ENCODE measurements at places on chromosomes 7 and 10.
A peak's percentile ranks its signal among the peaks of the same experiment; 100 is the strongest.

- DNase-seq = peak; percentile 86
Observed at GRCh38 chr7:139915268-139915863, 86.3 kb downstream of the TBXAS1 start.

DNA sequence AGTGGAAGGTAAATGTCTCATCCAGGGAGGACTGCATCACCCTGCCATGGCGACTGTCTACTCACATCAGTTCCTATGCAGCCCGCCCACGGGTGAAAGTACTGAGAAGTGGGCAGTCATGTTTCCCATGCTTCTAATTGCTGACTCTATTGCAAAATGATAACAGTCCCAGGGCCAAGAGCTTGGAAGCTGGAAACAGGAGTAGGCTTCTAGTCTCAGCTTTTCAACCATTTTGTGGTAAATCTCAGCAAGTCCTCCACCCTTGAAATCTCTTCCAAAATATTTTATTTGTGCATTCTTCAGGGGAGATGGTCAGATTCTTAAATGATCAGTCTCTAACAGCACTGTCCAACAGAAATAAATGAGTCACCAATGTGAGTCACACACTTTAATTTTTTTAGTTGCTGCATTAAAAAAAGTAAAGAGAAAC lies 48.1 kb upstream of the TARP start:
- DNase-seq = peak; percentile 77

DNA sequence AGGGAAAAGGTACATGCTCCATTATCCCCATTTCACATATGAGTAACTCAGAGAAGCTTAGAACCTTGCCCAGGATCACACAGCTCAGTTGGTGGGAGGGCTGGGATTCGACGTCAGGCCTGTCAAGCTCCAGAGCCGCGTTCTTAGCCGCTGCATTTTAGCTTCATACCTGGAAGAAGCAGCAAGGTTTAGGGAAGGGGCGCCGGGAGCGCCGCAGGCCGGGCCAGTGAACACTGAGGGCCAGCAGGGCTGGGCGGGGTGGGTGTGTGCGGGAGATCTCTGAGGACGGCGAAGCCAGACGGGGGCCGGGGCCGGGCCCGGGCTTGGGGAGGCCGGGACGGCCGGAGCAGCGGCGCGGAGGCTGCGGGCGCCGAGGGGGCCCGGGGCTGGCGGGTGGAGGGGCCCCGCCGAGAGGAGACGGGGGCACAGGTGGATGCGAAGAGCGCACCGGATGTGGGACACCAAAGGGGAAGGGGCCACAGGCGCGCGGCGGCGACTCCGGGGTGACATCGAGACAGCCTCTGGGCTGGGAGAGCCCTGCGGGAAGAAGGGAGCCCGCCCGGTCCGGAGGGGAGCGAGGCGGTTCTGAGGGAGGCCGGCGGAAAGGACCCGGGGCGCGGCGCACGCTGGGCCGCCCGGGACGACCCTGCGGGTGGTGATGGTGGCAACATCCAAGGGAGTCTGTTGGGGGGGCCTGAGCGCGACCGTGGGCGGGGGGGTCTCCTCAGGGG lies 498 bp downstream of the NDST2 start:
- DNase-seq = peak; percentile 14

- DNase-seq = peak; percentile 6
Observed at GRCh38 chr7:7595451-7595850, 28.8 kb downstream of the MIOS start.

DNA sequence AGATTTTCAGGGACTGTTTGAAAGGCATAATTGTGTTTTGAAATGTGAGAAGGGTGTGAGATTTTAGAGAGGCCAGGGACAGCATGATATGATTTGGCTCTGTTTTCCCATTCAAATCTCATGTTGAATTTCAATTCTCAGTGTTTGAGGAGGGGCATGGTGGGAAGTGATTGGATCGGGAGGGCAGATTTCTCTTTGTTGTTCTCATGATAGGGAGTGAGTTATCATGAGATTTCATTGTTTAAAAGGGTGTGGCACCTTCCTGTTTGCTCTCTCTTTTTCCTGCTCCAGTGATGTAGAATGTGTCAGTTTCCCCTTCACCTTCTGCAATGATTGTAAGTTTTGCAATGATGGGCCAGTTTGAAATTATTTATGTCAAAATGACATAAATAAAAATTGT lies 113.0 kb upstream of the PCDH15 start:
- no peak for DNase-seq

GRCh38 chr7:159209429-159209828 lies 64.8 kb upstream of the VIPR2 start:
- DNase-seq = no peak

DNA sequence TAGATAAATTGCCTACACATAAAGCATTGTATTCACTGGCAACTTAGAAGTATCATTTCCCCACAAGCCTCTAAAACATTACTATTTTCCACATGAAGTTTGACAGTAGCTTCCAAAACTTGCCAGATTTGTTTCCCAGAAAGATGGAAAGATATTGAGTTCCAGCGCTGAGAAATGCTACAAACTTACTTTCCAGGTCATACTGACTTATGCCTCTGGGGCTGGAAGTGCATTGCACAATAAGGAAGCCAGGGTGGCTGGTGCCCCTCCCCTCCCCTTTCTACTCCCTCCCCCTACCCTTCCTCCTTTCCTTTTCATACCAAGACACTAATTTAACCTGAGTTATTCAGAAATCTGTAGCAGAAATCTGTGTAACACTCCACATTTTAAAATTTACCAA lies 212.6 kb downstream of the WDR37 start:
- DNase-seq = no peak

DNA sequence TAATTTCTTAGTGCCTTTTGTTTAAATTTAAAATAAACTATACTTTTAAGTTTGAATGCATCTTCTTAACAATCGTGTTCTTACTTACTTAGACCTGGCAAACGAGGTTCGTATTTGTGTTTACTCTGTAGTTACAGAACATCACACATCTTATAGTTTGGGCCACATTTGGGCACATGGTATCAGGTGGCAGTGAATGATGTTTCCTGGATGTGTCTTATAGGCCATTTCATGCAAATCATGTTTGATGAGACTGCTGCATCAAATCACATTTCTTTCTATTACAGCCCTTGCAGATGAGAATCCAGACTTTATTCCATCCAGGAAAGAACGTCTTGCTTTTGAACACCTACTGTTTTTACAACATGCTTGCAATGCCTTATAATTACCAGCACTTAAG lies 78.5 kb downstream of the RBM33 start:
- no peak for DNase-seq

DNA sequence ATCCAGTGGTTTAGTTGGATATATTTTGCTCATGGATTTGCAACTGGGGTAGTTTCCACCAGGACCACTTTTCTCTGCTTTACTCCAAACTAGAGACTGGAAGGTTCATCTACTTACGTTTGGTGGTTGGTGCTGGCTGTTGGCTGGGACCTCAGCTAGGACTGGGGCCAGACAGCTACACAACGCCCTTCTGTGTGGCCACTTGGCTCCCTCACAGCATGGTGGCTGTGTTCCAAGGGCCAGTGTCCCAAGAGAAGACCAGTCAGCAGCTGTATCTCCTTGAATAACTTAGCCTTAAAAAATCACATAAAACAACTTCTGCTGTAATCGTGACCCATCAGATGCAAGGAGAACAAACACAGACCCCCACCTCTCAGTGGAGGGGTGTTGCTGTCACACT lies 4.2 kb upstream of the KCNH2 start:
- no peak for DNase-seq

- peak; percentile 62 for DNase-seq
Observed at GRCh38 chr7:140003913-140004382, 58.8 kb downstream of the PARP12 start.

DNA sequence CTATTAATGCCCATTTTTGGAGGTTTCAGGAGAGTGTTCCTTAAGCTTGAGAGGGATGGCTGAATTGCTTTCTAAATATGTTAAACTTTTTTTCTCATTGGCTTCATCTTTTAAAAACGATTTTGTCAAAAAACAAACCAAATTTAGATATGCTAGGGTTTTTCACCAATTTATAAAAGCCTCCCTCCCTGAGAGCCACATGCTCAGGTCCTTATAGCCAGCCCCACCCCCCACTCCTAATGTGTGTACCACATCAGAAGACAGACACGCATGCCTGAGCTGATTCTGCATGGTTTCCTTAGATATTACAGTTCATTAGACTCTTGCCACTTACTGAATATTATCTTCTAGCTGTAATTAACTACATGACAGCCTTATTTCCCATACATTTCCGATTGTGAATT lies 2.0 kb downstream of the CUL1 start:
- DNase-seq = peak; percentile 59

DNA sequence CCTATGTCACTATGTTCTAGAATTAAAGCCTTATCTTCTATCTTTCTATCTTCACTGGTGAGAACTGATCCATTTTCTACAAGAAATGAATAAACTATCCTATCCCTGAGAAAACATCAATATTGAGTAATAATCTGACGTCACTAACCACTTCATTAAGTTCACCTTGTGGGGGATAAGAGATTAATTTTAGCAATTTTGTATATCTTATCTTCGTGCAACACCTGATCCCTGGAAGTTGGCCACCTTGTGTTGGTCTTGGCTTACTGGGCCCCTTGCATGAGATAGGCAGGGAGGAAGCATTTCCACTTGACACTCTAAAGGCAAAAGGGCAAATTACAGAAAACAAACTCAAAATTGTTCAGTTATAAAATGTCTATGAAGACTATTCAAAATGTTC lies 20.1 kb upstream of the OR6B1 start:
- DNase-seq = no peak

DNA sequence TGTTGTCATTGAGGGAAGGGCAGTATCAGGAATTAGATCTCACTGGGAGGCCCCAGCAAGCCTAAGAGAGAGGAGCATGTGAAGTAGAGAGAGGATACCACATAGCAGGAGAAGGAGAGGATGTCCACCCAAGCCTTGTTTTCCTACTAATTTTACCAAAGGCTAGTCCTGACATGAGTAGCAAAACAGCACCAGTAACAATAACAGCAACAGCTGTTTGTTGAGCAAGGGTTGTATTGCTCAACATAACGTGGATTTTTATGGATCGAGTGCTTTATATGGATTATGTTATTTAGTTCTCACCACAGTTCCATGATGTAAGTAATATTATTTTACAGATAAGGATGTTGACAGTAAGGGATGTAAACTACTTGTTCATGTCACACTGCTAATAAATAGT lies 135.2 kb upstream of the DLX6 start:
- no peak for DNase-seq

- DNase-seq = no peak
Observed at GRCh38 chr10:124616040-124616835, 127.9 kb downstream of the FAM53B start.

DNA sequence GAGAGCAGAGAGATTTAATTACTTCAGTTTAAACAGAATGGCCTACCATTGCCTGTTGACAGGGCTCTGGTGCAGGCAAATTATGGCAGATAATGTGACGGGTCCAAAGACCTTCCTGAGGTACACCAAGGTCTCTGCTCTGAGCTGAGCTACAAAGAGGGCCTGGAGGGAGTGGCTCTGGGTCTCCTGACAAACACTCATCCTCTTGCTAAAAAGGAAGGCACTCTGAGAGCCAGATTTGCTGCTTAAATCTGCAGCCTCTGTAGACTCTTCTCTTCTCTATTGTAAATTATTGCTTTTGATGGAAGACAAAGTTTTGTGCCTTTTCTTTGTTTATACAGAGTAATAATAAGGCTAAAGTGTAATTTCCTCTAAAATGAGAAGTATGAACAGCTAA lies 529.5 kb upstream of the FZD8 start:
- DNase-seq = peak; percentile 24

DNA sequence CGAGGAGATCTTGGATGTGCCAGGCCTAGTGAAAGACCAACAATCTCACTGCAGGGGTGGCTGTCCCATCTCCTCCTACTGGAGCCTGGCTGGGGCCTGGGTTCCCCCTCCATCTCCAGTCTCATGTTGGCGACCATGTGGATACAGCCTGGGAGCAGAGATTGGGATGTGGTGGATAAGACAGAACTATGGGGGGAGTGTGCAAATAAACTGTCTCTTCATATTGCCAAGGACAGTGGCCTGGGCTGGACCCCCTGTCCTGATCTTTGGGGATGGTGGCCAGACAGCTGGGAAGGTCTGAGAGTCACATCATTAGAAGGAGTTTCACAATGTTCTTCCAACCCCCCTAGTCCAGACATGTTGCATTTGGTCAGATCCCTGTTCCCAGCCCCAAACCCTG lies 5.8 kb upstream of the MINDY4 start:
- DNase-seq = no peak

DNA sequence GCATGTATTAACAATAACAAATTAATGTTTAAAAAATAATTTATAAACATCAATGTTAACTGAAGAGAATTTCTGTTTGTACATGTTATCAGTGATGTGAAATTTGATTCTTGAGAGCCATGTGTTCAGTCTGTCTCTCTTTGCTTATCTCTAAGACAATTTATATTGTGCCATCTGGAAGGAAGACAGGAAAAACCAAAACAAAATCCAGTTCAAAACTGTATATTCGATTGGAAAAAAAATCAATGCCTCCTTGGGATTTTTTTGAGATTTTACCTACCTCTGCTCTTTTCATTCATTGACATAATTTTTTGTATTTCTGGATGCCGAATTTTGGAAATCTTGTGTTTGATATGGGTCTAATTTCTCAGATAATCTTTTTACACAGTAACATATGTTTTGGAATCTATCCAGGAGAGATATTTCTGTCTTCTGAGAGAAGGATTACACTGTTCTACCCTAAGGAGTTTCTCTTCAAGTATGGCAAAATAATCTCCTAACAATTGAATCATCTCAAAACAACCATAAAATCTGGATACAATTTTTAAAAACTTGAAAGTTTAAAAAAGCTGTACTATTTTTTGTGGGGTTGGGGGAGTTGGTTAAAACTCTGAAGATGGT lies 311.9 kb upstream of the GNAI1 start:
- no peak for DNase-seq

GRCh38 chr10:52485462-52485861 lies 171.4 kb downstream of the DKK1 start:
- DNase-seq = peak; percentile 44

DNA sequence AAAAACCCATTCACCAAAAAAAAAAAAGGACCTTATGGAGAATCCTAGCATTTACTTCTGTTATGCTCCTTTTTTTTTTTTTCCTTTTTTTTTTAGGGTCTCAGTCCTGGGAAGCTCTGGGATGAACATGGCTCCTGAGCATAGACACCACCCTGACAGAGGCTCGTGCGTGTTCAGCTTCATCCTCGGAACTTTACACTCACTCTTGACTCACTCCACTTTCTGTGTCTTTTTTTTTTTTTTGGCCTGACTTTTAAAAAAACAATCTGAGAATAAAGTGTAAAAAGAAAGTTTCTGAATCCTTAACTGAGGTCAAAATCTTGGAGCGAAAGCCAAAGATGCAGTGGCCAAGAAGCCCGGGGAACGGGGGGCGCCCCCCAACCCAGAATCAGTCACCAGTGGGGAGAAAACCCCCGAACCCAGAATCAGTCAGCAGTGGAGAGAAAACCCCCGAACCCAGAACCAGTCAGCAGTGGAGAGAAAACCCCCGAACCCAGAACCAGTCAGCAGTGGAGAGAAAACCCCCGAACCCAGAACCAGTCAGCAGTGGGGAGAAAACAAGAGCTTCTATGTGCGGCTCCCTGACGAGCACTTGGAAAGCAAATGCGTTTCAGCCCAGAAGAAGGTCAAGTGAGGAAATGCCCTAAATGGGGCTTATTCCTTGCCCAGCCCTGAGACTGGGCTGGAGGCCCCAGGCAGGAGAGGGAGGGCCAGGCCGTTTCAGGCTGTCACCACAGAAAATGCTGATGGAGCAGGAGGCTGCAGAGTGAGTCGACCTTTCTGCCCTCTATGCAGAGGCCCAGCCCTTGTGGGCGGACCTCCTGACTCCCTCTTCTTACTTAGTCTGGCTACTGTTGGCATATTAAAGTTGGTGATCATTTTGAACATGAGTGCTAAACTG lies 19.0 kb upstream of the PFKP start:
- DNase-seq = peak; percentile 63

- DNase-seq = peak; percentile 84
Observed at GRCh38 chr7:48035301-48035966, at the start of gene C7orf57. Gene C7orf57, plus strand, starts transcription at chr7:48035543. Its CDS starts 766 bp downstream, at chr7:48036309.
